Epithelial cell of prostate (primary cell): ENCODE measurements at places on chromosomes 5 and 9.
A peak's percentile ranks its signal among the peaks of the same experiment; 100 is the strongest.

- DNase-seq = no peak
Observed at GRCh38 chr9:37540634-37541033, 35.5 kb downstream of the FBXO10 start.

DNA sequence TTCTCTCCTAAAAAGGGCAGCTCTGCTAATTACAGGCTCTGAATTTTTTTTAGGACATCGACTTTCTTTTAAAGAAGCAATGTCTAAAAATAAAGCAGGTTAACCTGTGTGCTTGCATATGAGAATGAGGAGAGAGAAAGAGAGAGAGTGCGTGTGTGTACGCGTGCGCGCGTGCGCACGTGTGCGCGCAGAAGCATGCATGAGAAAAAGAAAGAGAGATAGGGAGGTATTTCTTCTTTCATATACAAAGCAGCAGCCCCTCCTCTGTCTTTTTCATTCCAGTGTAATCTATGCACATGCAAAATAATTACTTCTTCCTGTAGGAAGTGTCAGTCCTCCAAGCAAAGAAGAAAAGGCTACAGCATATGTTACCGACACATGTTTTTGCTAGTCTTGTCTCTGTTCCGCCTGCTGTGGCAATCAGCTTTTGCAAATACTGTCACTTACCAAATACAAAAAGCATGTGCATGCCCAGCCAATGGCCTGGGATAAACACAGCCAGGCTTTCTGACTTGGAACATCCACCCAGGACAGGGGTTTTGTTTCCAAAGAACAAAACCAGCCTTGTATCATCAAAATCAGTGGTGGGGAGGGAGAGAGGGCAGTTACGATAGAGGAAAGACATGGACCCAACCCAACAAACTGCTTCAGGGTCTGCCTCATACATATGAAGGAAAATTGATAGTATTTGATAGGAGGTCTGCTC is 252.3 kb upstream of the SLC24A2 start:
- no peak for DNase-seq

DNA sequence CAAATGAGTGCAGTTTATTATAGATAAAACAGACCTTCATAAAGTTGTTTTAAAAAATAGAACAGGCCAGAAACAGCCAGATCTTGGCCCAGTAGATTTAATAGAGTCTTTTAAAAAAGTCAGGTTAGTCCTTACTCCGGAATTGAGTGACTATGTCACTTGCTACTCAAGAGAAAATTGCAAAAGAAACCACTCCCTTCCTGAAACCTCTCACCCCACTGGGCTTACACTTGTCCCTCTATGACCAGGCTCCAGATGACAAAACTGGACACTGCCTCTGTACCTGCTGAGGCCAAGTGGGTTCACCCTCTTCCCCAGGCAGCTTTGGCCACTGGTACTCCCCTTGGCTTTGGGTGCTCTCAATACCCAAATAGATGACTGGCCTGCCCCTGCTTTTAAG is 357.2 kb upstream of the TRPC7 start:
- no peak for DNase-seq

DNA sequence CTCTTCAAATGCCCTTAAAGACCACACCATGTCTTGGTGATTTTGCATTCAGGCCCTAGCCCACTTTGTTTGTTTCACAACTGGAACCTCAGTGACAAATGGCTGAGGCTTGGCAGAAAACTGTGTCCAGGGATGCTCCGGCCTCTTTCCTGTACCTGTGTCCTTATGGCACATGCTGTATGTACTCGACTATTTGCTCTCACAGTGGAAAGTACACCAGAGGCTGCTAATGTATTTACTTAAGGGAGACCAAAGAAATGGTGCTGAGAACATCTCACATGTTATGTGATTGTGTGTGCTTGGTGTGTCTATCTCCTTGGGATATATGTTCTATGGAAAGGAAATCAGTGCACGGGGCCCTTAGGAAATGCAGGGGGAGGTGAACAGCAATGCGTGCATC is 263.3 kb downstream of the GADD45G start:
- DNase-seq = no peak

GRCh38 chr5:150303660-150304386 is 1.1 kb upstream of the ARSI start:
- DNase-seq = no peak

GRCh38 chr5:41794471-41794870 is 75.8 kb downstream of the OXCT1 start:
- peak; percentile 40 for DNase-seq

- DNase-seq = no peak
Observed at GRCh38 chr5:196350-196749, 5.1 kb downstream of the LRRC14B start.

- no peak for DNase-seq
Observed at GRCh38 chr5:134642931-134643530, 5.6 kb upstream of the SEC24A start.

DNA sequence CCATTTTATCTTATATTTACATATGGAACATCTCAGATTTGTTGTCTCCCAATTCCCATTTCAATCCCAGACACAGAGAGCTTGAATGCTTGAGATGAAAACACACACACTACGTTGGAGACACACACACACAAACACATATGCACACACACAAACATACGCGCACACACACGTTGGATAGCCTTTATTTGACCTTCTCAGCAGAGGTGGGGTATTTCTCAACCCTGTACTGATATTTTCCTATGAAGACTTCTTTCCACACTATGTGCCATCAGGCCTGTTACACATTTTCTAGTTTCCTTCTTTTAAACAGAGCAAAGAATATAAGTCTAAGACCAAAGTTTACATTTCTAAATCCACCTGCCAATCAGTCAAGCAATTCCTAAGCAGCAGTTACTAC is 291.0 kb downstream of the TAF11L14 start:
- DNase-seq = no peak

- DNase-seq = no peak
Observed at GRCh38 chr5:168320805-168321204, 29.4 kb downstream of the WWC1 start.

GRCh38 chr5:156595132-156595787 is 254.8 kb upstream of the PPP1R2B start:
- DNase-seq = no peak

DNA sequence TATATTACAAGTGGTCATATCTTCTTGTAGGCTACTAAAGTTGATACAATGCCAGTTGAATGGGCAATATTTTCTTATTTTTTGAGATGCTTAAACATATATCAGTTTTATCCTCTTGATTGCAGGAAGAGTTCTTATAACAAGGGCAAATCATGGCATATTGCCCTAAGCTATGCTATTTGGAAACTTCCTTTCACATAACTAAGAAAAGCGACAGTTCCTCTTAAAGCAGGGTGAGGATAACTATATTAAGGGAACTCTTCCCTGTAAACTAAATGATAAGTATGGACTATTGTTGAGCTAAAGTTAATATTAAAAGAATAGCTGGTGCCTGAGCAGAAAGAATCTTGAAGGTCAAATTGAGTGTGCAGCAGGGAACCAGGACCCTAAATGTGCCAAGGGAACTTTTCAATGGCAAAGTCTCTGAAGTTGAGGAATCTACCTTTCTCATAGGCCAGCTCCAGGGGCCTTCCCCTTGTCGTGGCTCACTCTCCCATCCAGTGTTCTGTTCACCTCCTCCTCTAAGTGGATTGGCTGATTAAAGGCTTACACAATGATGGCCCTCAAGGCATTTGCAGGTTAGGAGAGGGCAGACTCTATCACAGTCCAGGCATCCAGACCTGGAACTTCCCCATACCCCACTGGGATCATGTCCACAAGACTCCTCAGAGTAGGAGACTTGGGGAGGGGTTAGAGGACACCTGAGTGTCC is 26.8 kb downstream of the FYB1 start:
- no peak for DNase-seq

- no peak for DNase-seq
Observed at GRCh38 chr9:95924987-95925386, 49.5 kb downstream of the ERCC6L2 start.

DNA sequence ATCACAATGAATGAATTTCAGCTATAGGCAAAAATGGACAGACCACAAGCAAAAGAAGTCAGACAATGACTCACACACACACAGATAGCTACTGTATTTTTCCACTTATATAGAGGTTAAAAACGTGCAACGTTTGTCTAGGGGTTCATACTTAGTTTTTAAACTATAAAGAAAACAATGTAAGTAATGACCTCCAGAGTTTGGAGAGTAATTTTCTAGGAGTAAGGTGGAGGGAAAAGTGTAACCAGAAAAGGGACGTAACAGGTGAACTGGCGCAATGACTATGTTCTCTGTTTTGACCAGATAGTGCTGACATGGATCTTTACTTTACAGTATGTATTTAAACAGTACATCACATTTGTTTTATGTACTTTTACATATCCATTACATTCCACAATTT is 51.1 kb downstream of the FNIP1 start:
- no peak for DNase-seq

DNA sequence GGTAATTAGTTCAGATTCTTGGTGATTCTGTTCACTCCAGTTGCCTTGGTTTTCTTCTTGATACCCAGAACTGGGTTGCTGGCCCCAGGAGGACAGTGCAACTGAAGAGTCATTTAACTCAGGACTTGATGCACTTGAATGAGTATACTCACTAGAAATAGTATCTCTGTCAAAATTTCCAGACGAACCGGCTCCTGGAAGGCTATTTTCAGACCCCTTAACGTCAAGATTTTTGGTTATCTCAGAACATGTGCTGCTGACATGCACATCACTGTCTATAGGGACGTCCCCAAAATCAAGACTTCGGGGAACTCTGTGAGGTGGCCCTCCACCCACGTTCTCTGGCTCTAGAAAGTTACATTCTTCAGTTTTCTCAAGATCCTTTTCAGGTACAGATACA is 56.7 kb upstream of the PCA3 start:
- no peak for DNase-seq

DNA sequence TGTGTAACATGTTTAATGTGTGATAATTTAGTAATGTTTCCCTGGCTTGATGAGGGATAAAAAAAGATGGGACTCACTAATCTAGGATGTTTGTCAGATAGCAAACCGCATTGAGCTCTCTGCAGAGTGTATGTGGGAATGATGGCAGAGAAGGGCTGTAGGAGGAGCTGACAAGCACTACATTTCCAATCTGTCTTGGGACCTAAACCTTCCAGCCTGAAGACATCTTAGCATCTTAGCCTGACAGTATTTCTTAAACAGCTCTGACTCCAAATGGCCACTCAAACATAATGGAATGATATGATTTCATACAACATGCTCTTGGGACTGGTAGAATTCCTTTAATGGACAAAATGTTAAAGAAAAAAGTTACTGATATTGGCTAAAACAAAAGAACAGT is 116.7 kb downstream of the PPP2R2B start:
- DNase-seq = no peak

DNA sequence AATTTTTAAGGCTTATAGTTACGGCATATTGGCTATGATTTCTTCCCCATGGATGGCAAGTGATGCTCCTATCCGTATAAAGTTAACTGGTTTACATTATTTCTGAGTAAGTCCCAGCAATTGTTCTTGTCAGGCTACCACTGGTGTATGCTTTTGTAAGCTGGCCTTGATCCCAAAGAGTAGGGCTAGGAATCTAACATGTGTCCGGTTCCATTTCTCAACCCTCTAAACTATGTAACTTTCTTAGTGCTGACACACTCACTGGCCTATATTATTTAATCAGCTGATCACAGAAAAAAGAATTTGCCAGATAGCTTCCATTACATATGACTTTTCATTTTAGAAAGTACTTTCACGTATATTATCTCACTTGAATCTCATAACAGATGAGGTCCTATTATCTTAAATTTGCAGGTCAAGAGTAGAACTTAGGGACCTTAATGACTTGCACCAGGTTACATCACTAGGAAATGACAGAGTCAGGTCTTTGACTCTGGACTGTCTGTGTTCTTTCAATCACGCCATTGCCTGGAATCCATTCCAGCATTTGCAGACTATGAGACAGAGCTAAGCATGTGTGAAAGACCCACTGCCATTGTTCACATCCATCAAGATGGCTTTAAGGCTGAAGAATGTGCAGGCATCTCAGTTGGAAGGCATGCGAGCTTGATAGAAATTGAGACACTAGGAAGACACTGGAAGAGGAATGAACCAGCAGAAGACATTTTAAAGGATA is 362.9 kb downstream of the ARRDC3 start:
- no peak for DNase-seq

DNA sequence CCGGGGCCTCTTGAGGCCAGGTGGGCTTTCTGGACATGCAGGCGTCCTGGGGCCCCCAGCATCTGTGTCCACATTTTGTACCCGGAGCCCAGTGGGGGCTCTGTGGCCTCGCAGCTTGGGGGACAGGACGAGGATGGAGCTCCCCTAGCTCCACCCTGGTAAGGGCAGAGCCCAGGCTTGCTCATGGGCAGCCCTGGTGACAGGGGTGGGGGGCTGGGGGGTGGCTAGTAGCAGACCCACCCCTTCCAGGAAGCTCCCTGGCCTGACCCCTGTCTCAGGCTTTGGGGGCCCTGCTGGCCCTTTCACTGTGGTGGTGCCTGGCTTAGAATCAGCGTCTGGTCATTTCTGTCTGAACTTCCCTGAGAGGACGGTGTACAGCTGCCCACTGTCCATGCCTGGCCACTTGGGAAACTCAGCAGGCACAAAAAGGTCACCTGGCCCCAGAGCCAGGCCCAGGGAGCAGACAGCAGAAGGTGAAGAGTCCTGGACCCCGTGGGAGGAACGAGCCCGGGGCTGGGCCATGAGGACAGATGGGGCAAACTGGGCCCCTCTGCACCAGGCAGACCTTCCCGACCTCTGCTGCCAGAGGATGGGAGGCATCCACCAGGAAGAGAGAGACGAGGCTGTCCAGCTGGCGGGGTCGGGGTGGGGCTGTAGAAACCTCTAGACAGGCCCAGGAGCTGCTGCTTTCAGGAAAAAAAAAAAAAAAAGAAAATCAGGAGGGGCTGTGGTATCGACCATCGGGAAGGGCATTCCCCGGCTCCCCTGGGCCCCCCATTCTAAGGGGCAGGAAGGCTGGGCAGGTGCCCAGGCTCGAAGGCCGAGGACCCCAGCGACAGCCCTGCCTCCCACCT is 52.8 kb downstream of the EXD3 start:
- DNase-seq = no peak

DNA sequence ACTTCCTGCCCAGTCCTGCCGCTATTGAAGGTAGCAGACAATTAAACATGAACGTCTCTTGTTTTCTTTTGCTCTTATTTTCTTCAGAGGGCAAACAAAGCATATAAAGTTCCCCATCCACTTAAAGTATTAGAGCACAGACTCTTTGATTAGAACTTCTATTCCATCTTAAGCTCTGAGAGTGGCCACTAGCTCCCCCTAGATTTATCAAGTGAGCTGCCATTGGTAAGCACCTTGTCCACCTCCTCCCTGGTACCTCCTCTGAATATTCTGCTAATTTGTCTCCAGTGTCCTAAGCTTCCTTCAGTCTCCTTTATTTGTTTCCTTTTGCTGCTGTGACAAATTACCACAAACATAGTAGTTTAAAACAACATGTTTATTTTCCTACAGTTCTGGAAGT is 264.3 kb upstream of the KCNN2 start:
- DNase-seq = no peak

GRCh38 chr5:72153551-72153950 is 46.3 kb downstream of the MAP1B start:
- no peak for DNase-seq

- no peak for DNase-seq
Observed at GRCh38 chr9:17330097-17330496, 195.3 kb downstream of the CNTLN start.
